ENCODE measurements at places on chromosomes 5 and 9. TPM values are rescaled to one million over a fixed set of nuclear protein-coding genes. Genes with fewer than 3 reads are reported as not detected.

The SETX gene
- 32.3 TPM for total RNA-seq

DNA sequence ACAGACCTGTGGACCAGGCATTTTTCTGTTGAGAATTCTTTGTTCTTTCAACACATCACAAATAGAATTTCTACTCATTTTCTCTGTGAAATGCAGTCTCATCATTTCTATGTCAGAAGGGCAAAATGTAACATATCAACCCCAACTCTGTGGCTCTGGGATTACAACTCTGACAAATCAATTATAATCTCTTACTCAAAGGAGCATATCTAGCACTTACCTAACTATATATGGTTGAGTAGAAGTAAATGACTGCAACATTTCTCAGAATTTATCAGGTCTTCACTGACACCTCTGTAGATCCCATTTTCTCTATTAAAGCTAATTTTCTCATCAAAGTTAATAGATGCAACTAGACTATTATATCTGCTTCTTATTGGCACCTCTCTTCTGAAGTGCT is 64.8 kb downstream of the GABRG2 start:
- H3K27ac ChIP-seq: no peak overlapping the region

DNA sequence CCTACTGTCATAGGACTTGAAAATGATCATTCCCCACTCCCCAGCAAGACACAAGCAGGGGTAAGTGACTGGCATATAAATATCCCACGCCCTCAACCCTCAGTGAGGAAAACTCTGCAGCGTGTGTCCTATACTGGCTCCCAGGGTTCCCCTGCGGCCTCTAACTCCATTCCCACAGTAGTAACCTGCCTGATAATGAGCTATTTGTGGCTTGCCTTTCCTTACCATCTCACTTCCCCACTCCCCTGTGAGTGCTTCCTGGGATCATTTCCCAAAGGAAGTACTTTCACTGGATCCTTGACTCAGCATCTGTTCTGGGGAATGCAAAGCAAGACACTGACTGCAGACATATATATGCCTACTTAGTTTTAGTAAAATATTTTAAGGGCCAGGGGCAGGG is 14.3 kb downstream of the CDC14B start:
- H3K4me3 ChIP-seq: no peak overlapping the region
- H3K36me3 ChIP-seq: no peaks in the 10 kb centered on the region
- peaks cover 8% of the 10 kb centered on the region for H3K4me1 ChIP-seq
- H3K27ac ChIP-seq: no peak overlapping the region

The TRPM6 gene
- 0.19 TPM for total RNA-seq

DNA sequence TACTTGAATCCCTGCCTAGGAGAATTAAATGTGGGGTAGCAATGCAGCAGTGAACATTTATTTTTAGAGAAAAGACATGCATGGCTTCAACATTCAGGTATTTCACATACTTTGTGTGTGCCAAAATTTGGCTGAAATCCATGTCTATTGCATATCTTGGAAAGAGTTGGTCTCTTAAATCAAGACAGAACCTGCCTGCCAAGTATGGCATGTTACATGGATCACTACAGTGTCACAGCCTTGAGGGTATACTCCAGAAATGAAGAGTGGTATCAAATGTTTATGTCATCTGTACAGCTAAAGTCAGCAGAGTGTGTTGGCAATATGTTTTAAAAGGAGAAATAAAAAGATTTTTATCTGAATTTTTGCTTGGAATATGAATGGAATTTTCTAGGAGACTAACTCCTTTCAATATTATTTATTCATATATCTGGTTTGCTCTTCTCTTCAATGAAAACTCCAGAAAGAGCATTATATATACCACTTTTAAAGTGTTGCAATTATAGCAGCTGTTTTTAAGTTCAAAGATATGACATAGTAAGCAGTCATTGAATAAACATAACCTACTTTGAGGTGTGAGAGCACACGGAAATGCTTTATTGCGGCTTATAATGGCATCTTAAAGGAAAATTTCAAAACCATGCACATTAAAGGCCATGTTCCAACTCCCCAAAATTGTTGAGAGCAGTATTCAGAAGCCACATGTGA is 95.4 kb upstream of the MINAR2 start:
- no peak for DNase-seq
- H3K27me3 ChIP-seq: no peaks in the 10 kb centered on the region
- no peaks in the 10 kb centered on the region for H3K4me1 ChIP-seq

DNA sequence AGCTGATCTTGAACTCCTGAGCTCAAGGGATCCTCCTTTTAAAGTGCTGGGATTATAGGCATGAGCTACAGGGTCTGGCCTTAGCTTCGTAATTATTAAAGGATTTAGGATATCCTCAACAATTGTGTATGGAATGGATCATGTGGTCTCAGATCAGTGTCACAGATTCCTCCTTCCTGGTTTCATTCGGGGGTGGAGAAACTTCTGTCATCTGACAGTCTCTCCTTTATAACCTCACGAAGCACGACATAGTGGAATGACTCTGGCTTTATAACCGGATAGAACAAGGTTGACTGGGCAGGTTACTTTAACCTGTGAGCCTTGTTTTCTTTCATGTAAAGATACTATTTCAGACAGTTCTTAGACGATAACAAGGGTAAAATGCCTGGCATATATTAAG is 4.4 kb upstream of the GNG10 start:
- H3K4me1 ChIP-seq: no peaks in the 10 kb centered on the region
- no peak for DNase-seq
- no peak overlapping the region for H3K4me3 ChIP-seq
- H3K36me3 ChIP-seq: no peaks in the 10 kb centered on the region

Data from right atrium auricular region (tissue), 2 donors.